ENCODE measurements at places on chromosomes 7 and 10. TPM values are rescaled to one million over a fixed set of nuclear protein-coding genes. Genes with fewer than 3 reads are reported as not detected.

- no peak for DNase-seq
These were observed 8.4 kb upstream of the LYZL2 start for GRCh38 chr10:30637881-30638467.

ZNF488 gene
- not detected for total RNA-seq

- DNase-seq = no peak
These were observed 5.4 kb downstream of the IFIT2 start for GRCh38 chr10:89307269-89307577.

DNA sequence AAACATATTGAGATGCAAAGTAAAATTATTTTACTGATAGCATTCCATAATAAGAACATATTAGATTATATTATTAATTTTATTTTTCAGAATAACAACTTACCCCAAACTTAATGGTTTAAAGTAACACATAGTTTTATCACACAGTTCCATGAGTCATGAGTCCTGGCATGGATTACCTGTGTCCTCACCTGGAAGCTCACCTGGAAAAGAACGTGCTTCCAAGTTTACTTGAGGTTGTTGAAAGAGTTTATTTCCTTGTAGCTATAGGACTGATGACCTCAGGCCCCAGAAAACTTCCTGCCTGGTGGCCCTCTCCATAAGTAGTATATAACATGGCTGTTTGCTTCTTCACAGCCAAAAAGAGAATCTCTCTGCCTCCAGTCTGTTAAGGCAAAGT lies 254.6 kb downstream of the TFEC start:
- no peak for DNase-seq

GRCh38 chr7:41742401-41743020 lies 39.6 kb upstream of the INHBA start:
- DNase-seq = no peak

DNA sequence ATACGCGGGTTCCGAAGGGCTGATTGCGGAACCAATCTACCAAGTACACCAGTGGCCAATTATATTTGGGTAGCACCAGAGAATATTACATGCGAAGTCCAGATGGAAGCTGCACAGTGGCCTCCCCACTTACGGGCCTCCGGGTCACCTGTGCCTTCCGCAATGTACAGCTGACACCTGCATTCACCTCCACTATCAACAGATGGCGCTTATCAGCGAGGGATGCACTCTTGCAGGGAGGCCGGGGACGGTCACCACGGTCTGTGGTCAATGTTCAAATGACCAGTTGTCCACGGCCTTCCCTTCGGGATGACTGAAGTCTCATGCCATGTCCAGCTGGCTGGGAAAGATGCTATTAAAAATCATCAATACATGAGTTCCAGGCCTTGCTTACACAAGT lies 47.6 kb downstream of the SLIT1 start:
- DNase-seq = no peak

GRCh38 chr10:84156768-84157167 lies 16.8 kb upstream of the GPR15LG start:
- no peak for DNase-seq

TRIP6 gene
- total RNA-seq = 22.1 TPM

ALDH18A1 gene
- 8.4 TPM for total RNA-seq

DNA sequence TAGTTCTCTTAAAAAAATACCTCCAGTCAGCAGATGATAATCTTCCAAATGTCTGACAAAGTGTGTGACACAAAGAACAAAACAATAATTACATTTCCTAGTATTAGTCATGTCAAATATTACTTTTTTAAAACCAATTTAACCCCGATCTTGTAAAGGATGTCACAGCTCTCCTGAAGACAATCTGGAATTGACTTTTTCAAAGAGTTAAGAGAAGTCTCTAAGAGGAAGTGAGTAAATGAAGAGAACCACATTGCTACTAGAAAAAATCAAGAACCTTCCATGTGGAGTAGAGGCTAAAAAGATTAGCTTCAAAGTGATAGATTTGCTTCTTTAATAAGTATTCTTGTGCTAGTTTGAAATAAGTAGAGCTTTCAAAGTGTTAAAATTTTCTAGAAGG lies 218.2 kb upstream of the IMMP2L start:
- DNase-seq = no peak

- no peak for DNase-seq
These were observed 214.5 kb downstream of the DIP2C start for GRCh38 chr10:474946-475345.

NUTM2E gene
- not detected for total RNA-seq

PODXL gene
- 62.7 TPM for total RNA-seq

- DNase-seq = no peak
These were observed 1189.2 kb downstream of the CNTNAP2 start for GRCh38 chr7:147305827-147306226.

- DNase-seq = no peak
These were observed 25.2 kb upstream of the NCAPG2 start for GRCh38 chr7:158729646-158730382.

- DNase-seq = no peak
These were observed 582.1 kb upstream of the DPP6 start for GRCh38 chr7:153470004-153470671.

DNA sequence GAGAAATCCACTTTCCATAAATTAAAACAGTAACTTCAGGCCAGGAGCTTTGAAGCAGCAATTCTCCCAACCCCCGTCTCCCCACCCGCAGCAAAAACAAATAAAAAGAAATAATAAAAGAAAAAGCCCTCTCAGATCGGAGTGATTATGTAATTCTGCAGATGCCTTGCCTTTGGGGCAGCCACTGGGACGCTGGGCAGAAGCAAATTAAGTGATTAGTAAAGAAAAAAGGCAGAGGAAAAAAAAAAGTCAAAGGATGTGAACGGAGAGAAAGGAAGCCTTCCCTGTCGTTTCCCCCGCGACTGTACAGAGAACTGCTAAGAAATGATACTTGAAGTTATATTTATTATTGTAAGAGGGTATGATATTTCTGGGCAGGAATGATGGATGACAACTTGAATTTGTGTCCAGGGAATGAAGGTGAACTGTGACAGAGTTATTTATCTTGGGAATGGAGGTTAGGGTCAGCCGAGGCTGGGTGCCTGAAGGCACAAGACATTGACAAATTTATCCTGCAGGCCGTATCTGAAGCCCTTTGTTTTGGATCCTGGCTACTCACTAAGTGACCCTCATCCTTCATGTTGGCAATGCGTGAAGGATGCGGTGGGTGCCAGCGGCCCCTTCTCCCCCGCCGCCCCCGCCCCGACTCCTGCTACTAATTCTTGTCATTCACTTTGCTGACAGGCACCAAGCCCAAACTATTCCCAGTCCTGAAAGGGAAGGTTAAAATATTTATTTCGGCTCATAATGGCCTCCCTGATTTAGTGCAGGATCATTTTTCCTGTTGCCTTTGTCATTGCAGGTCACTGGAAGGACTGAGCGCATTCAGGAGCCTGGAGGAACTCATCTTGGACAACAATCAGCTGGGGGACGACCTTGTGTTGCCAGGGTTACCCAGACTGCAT lies 604.0 kb downstream of the LRMDA start:
- DNase-seq = no peak

GRCh38 chr7:82294382-82294784 lies 149.2 kb downstream of the CACNA2D1 start:
- DNase-seq = no peak

GRCh38 chr7:44145479-44145968 lies 4.4 kb upstream of the MYL7 start:
- DNase-seq = no peak

- no peak for DNase-seq
These were observed 29.9 kb upstream of the DDX50 start for GRCh38 chr10:68871105-68871711.

GRCh38 chr7:93231259-93231658 lies 907 bp upstream of the VPS50 start:
- no peak for DNase-seq

- no peak for DNase-seq
These were observed 237.8 kb downstream of the MAD1L1 start for GRCh38 chr7:1994931-1995330.

HOXA7 gene
- total RNA-seq = not detected

BMPR1A gene
- 19.9 TPM for total RNA-seq

DNA sequence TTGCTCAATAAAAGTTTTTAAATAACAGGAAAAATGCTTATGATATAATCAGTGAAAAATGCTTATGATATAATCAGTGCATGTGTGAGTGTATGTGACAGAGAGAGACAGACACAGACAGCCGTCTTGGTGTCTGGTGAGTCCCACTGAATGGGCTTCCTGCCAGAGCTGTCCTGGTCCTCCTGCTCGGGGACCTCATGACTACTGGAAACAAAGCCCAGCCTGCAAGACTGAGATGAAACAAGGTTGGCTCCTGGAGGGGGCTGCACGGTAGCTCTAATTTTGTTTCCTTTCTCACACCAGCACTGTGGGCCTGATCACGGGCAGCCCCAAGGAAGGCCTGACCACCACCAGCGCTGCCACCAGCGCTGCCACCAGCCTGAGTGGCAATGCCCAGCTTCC lies 57.3 kb downstream of the NRP1 start:
- DNase-seq = peak; percentile 80

GRCh38 chr10:112374724-112375541 lies 1.0 kb downstream of the ACSL5 start:
- no peak for DNase-seq

DNA sequence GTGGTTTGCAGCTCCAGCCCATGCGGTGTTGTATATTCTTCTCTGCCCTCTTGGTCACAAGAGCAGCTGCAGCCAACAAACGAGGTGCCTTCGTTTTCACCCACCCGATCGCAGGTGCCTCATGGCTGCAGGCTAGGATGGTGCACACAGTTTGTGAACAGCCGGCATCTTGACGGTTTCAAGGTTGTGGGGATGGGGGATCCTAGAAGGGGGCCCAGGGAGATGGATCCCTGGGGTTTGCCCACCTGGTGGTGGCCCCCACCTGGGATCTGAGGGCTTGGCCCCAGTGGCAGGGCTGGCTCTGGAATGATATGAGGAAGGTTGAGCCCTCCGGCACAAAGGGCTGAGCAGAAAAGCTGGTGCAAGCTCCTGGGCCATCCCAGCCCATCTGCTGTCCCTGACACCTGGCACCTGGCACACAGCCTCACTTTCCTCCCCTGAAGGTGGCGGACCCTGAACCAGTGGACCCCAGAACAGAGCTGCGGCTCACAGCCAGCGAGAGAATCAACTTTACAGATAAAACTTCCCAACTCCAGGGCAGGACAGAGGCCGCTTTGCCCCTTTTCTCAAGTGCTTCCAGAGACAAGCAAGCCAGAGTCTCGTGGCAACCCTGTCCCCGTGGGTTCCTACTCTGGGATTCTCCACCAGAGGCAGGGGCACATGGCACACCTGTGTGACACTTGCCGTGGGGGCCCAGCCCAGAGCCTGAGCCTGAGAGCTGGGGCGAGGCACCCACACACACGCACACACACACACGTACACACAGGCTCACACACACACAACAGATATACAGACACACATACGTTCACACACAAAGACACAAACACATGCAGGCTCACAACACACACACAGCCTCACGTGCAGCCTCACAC lies 177.3 kb upstream of the PPP2R2D start:
- DNase-seq = no peak

- no peak for DNase-seq
These were observed 43.0 kb upstream of the IMMP2L start for GRCh38 chr7:111605246-111605645.

GRCh38 chr10:42802876-42803275 lies 20.3 kb downstream of the BMS1 start:
- no peak for DNase-seq

BET1 gene
- total RNA-seq = 9.0 TPM

MYO3A gene
- not detected for total RNA-seq

GRCh38 chr7:157889480-157889879 lies 552.7 kb downstream of the DNAJB6 start:
- DNase-seq = no peak

DNA sequence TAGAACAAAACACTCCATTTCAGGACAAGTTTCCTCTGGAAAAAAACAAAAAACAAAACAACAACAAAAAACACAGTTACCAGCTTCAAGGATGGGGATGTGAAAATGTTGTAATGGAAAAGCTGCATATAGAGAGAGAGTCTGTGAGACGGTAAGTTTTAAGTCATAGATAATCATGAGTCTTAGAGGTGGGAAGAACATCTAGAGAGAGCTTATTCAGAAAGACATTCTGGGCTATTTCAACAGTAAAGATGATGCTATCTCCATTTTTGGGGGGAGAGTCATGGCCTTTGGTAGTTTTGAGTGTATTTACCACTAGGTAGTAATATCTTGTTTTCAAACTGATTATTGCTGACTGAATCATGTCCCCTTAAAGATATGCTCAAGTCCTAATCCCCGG lies 23.3 kb upstream of the INPP5F start:
- DNase-seq = no peak

GRCh38 chr10:108132303-108132702 lies 967.8 kb upstream of the SORCS1 start:
- DNase-seq = no peak

DNA sequence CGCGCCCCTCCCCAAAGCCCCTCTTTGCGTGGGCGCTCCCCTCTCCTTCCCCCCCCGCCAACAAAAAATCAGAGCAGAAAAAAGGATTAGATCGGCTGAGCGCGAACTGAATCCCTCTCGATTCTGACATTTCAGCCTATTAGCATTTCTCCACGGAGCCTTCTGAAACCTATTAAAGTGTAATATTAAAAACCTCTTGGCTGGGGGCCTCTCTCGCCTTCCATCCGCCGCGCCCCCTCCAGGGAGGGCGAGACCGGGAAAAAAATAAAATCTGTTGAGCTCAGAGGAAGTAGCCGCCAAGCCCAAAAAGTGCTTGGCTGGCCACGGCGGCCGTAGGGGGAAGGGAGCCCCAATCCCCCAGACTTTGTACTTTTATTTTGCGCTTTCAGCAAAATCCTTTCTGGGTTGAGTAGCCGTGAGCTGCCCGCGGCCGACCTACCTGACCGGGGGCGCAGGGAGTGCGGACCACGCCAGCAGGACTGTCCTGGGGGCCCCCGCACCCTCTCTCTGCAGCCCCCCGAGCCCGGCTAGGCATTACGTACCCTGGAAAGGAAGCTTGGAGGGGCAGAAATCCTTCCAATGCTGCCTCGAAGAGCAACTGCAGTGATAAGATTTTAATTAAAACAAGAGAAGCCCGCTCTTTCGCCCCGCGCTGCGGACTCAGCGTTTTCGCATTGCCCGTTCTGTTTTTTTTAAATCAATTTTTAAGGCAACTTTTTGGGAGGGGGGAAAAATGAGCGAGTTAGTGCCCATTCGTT lies 1.3 kb upstream of the TNRC18 start:
- DNase-seq = peak; percentile 78

FAM241B gene
- total RNA-seq = 5.1 TPM

- no peak for DNase-seq
These were observed 131.1 kb downstream of the KCND2 start for GRCh38 chr7:120404042-120404441.

- peak; percentile 74 for DNase-seq
These were observed 23.2 kb downstream of the CREB3L2 start for GRCh38 chr7:137978464-137979237.

GRCh38 chr10:73771722-73772280 lies 10.0 kb upstream of the CHCHD1 start:
- DNase-seq = peak; percentile 96

DNA sequence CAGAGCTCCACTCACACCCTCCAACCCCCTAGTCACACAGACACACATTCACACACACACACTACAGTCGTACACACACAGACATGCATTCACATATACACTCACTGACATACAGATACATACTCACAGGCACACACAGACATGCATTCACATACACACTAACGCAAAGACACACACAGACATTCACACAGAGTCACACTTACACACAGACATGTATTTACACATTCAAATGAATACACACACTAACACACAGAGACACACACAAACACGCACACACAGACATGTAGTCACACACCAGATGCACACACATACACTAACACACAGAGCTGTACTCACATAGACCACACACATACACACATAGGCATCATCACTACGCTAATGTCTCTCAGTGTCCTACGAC lies 58.0 kb upstream of the MYL10 start:
- no peak for DNase-seq

All from heart left ventricle (tissue), 16 donors.